ENCODE measurements at places on chromosomes 11 and 22. TPM values are rescaled to one million over a fixed set of nuclear protein-coding genes. Genes with fewer than 3 reads are reported as not detected.

DNA sequence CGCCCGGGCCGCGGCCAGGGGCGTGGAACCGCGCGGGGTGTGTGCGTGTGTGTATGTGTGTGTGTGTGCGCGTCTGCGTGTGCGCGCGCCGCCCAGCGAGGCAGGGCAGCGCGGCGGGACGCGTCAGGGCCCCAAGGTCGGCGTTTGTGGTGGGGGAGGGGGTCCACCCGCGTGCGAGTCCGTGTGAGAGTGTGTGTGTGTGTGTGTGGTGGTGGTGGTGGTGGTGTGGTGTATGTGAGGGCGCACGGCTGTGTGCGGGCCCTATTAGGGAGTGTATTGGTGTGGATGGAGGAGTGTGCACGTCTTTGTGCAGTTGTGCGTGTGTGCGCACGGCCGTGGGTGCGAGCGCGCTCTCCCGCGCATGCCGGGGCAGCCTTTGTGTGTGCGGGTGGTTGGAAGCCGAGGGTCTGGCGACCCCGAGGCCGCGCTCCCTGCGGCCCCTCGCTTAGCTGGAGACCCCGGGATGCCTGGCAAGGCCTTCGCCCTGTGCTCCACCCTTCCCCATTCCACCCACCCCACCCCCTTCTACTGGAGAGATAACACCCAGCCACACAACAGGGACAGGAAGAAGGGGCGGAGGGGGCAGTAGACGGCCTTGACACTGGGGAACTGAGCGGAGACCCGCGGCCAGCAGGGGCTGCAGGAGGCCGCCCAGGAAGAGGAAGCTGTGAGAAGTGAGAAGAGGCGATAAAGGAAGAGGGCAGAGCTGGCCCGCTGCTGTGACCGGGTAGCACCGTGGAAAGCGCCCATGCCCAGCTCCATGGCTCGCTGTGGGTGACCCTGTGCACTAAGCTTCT is 528 bp upstream of the ARRB1 start:
- H3K27ac ChIP-seq: peak overlapping the region; percentile 78
- peak overlapping the region; percentile 65 for H3K4me3 ChIP-seq
- no peaks in the 10 kb centered on the region for H3K4me1 ChIP-seq
- peak; percentile 76 for DNase-seq
- H3K36me3 ChIP-seq: no peaks in the 10 kb centered on the region

- no peak for DNase-seq
- no peaks in the 10 kb centered on the region for H3K36me3 ChIP-seq
- no peaks in the 10 kb centered on the region for H3K4me1 ChIP-seq
Observed at GRCh38 chr22:23164091-23164490, 16.2 kb upstream of the BCR start.

- H3K27ac ChIP-seq: no peak overlapping the region
- no peak overlapping the region for H3K4me3 ChIP-seq
- no peaks in the 10 kb centered on the region for H3K27me3 ChIP-seq
- no peaks in the 10 kb centered on the region for H3K36me3 ChIP-seq
- DNase-seq: no peak
Observed at GRCh38 chr11:78127403-78127802, 12.0 kb downstream of the ALG8 start.

Gene MRGPRX2
- total RNA-seq: not detected

Gene RAC2
- 11.5 TPM for total RNA-seq

Gene CALCB
- total RNA-seq: not detected

- DNase-seq: no peak
- H3K27ac ChIP-seq: no peak overlapping the region
- H3K4me1 ChIP-seq: no peaks in the 10 kb centered on the region
- H3K4me3 ChIP-seq: no peak overlapping the region
- H3K36me3 ChIP-seq: no peaks in the 10 kb centered on the region
Observed at GRCh38 chr11:92784331-92784730, 185.1 kb upstream of the MTNR1B start.

DNA sequence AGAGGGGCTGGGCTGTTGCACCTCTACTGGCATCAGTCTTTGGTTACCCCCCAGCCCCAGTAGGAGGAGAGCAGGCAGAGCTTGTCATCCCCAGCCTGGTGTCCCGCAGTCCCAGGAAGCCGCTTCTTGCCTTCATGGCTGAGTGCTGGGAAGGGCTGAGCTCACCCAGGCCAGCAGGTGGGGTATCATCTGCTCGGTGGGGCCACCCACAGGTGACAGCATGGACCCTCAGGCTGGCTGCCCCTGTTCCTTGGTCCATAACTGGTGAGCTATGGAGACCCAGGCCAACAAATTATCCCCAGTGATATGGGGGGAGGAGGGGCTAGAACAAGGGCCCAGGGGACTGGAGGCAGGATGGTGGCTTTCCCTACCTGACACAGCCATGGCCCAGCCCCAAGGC is 6.5 kb upstream of the RHOD start:
- H3K4me3 ChIP-seq: no peak overlapping the region
- DNase-seq: no peak
- peaks cover 11% of the 10 kb centered on the region for H3K4me1 ChIP-seq
- H3K36me3 ChIP-seq: no peaks in the 10 kb centered on the region
- no peaks in the 10 kb centered on the region for H3K27me3 ChIP-seq

Gene SLC15A3
- total RNA-seq: 27.1 TPM

DNA sequence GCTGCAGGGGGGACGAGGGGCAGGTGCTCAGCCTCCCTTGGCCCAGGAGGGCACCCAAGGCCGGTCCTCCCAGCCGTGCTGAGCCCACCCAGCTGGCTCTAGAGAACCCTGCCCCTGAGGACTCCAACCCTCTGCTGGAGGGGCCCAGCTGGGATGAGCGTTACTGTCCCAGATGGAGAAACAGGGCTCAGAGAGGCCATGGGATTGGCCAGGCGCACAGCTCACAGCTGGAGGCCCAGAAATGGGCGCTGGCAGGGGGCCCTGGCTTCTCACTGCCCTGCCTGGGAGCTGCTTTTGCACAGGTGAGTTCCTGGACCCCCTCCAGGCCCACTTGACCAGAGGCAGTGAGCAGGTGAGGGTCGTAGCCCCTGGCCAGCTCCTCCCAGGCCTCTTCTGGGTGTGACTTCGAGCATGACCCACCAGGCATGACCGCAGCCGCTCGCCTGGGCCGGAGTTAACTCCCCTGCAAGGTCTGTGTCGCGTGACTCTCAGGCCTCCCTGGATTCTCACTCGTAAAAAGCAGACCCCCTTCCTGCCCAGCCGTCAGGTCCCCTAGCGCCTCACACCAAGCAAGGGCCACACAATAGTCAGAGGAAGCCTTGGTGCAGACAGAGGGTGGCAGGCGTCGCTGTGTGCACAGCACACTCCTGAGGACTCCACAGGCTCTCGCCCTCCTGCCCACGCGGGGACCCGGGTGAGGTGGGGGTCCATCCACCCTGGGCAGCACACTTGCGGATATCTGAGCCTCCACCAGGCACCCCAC is 19.7 kb upstream of the IL17REL start:
- H3K4me1 ChIP-seq: peaks cover 2% of the 10 kb centered on the region
- no peaks in the 10 kb centered on the region for H3K27me3 ChIP-seq
- H3K4me3 ChIP-seq: no peak overlapping the region
- no peak for DNase-seq
- no peaks in the 10 kb centered on the region for H3K36me3 ChIP-seq

DNA sequence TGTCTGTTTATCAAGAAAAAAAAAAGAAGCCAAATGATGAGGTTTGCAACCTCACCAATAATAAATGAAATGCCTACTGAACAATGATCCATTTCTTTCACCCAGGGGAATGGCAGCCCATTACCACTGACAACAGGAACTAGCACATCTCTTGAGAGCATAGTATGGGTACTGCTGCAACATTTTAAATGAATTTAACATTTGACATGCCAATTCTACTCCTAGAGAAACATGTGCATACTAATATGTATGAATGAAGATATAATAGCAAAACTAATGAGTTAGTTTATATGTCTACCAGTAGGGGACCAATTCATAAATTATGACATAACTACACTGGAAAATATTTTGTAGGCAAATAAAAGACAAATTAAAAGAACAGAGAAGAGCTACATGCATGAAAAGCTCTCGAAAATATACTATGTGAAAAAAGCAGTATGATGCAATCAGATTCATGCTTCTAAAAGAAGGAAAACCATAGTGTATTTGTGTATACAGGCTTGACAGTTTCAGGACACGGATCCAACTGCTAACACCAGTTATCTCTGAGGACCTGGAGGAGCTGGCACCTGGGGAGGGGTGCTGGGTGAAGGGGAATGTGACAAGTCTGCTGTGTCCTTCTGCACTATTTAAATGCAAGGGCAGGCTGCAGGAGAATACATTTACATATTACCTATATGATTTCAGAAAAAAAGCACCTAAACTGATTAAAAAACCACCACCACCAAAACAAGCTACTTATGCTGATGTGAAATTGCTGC is 6.9 kb downstream of the SMCO4 start:
- no peak overlapping the region for H3K4me3 ChIP-seq
- H3K27me3 ChIP-seq: no peaks in the 10 kb centered on the region
- H3K4me1 ChIP-seq: peaks cover 14% of the 10 kb centered on the region
- no peaks in the 10 kb centered on the region for H3K36me3 ChIP-seq

Gene DMC1
- total RNA-seq: not detected

GRCh38 chr11:98979205-98979604 is 41.5 kb upstream of the CNTN5 start:
- no peak overlapping the region for H3K4me3 ChIP-seq
- no peak for DNase-seq
- no peaks in the 10 kb centered on the region for H3K4me1 ChIP-seq
- no peak overlapping the region for H3K27ac ChIP-seq

DNA sequence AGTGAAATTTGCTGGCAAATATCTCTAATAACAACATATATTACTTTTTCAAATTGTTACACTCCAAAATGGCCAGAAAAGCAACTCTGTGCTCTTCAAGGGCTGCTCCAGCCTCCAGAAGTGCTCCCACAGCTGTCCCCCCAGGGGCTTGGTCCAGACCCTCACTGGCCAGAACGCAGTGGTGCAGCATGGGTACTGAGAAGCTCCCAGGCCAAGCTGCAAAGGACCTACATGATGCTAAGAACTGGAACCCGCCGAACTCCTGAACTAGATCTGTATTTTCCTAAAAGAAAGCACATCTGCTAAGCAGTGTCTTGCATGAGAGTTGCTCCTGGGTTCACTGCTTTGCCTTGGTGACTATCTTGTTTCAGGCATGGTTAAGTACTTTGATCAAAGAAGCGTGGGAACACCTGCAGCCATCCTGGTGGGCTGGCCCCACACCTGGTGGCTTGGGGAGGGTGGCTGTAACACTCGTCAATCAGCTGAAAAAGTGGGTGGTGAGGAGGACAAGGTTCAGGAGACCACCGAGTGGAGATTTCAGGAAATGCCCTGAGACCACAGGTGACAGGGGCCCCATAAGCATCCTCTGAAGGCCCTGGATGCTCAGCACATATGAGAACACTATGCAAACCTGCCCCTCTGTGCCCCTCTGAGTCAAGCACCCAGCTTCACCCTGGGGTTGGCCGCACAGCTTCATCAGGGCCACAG is 72.7 kb upstream of the PITPNB start:
- peaks cover 3% of the 10 kb centered on the region for H3K4me1 ChIP-seq
- no peaks in the 10 kb centered on the region for H3K27me3 ChIP-seq
- peak; percentile 48 for DNase-seq
- peaks cover 9% of the 10 kb centered on the region for H3K36me3 ChIP-seq
- H3K27ac ChIP-seq: no peak overlapping the region

Gene CABP4
- not detected for total RNA-seq

GRCh38 chr11:62512961-62513360 is 33.6 kb downstream of the AHNAK start:
- DNase-seq: no peak
- H3K4me1 ChIP-seq: peaks cover 10% of the 10 kb centered on the region
- no peaks in the 10 kb centered on the region for H3K27me3 ChIP-seq

Gene KRTAP5-2
- total RNA-seq: not detected

Gene PRDM11
- 36.5 TPM for total RNA-seq

Gene RASGRP2
- 44.2 TPM for total RNA-seq

Gene MYOD1
- not detected for total RNA-seq

DNA sequence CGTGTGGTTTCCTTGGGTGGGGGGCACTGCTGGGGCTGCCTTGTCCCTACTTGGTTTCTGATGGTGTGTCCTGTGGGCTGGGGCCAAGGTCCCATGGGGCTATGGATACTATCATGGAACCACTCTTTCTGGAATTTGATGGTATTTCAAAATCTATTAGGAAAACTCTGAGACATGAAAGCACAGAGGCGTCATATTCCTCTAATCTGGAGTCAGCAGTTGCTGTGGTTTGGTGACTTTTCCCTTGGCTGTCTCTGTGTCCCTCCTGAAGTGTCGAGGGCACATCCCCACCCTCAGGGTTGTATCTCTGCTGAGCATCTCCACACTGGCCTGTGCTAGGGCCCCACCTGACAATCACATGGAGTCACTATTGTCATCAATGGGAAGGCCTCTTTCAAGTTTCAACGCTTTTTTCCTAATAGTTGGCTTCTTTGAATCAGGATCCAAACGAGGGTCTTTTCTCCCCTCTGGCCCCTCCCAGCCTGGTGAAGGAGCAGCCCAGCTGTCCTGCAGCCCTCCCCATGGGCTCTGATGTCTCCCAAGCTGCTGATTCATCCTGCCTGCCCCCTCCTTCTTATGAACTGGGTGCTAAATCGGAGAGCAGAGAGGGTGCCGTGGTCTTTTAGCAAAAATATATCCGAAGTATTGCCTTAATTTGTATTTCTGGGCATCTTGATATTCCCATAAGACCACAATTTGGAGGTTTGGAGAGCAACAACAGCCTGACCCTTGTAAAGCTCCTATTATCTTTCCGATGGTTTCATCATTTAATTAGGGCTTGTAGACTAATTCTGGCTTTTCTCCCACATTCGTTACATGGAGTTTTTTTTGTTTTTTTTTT is 38.5 kb downstream of the MED15 start:
- no peaks in the 10 kb centered on the region for H3K27me3 ChIP-seq
- H3K4me3 ChIP-seq: no peak overlapping the region
- DNase-seq: no peak
- H3K36me3 ChIP-seq: peaks cover 9% of the 10 kb centered on the region
- peaks cover 28% of the 10 kb centered on the region for H3K4me1 ChIP-seq

Gene POU2F3
- total RNA-seq: not detected

Gene CD6
- not detected for total RNA-seq

GRCh38 chr22:38202437-38203089 is 769 bp downstream of the MAFF start:
- peaks cover 5% of the 10 kb centered on the region for H3K36me3 ChIP-seq
- DNase-seq: peak; percentile 79
- peak overlapping the region; percentile 100 for H3K27ac ChIP-seq
- peak overlapping the region; percentile 87 for H3K4me3 ChIP-seq

- no peak for DNase-seq
- H3K4me1 ChIP-seq: peaks cover 18% of the 10 kb centered on the region
- no peaks in the 10 kb centered on the region for H3K36me3 ChIP-seq
Observed at GRCh38 chr11:95897731-95898130, 26.2 kb downstream of the MTMR2 start.

Gene OR52A1
- not detected for total RNA-seq
